Sigmoid colon (tissue), 7 donors: ENCODE measurements at places on chromosomes 3 and 15. TPM values are rescaled to one million over a fixed set of nuclear protein-coding genes. Genes with fewer than 3 reads are reported as not detected.

DNA sequence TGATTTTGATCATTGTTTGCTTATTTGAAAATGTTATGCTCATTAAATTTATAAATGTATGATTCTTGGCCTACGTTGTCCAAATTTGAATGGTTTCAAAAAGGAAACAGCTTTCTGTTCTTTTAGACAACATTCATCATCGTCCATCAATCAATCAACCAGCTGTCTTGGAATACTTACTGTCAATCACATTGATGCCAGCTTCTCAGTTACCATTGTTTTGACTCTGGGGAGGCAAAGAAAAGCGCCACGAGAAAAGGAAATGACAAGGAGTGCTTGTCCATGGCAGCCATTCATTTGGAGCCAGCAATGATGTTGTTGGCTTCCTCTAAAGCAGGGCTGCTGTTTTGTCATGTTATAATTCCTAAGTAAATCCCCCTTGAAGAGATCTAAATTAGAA is 62.2 kb upstream of the TP63 start:
- DNase-seq: no peak

GRCh38 chr3:105823149-105823867 is 45.5 kb downstream of the CBLB start:
- DNase-seq: no peak

DNA sequence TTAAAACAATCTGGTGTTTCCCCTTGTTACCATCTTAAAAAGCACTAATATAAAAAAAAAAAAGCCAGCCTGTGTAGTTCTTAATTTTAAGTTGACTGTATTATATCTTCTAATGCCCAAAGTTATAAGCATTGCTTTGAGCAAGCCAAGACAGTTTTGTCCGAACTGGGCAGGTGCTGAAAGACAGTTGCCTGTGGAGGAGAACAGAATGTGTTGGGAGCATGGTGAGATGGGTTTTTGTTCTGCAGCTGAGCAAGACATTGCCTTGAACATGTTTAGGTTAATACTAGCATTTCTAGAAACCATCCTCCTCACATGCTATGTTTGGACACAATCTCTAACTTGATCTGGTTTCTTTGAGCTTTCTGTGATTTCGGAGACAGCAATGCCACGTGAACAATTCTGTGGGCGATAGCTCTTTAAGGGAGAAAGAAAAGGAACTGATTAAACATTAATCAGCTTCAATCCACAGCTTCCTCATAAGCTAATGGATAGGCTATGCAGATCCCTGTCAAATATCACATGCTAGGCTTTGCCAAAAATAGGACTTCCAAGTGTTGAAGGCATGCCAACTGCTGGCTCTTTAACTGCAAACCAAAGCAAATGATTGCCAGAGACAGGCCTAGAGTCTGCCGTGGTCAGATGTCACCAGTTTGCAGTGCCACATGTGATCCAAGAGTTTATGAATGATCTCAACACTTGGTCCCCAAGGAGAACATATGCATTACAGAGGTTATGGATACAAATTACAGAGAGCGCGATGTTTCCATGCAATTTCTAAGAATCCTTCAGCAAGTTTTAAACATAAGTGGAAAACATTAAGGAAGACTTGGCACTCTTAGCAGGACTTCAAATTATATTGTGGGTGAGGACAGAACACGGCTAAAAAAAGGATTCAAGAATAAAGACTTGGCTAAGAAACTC is 428.1 kb downstream of the ROBO2 start:
- DNase-seq: peak; percentile 59

DNA sequence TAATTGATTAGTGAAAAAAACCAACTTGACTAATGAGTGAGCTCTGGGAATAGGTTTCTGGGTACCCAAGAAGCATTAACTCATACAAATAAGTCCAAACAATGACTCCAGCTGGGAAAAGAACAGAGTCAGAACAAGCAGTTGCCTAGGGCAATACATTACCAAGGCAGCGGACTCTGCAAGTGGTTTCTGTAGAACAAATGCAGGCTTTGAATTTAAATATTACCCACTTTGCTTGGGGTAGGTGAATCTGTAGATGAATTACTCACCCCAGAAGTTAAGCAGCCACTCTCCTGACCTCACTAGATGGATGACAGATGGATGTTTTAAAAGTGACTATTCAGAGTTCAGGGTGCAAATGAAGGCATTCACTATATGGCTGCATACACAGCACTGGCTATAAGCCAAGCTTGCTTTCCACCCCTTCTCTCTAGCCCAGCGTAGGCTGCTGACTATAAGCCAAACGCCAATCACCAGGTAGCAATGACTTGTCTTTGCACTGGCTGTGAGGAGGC is 73.1 kb upstream of the BHLHE40 start:
- DNase-seq: no peak

- DNase-seq: no peak
Observed at GRCh38 chr3:122111974-122112373, 56.8 kb downstream of the CD86 start.

DNA sequence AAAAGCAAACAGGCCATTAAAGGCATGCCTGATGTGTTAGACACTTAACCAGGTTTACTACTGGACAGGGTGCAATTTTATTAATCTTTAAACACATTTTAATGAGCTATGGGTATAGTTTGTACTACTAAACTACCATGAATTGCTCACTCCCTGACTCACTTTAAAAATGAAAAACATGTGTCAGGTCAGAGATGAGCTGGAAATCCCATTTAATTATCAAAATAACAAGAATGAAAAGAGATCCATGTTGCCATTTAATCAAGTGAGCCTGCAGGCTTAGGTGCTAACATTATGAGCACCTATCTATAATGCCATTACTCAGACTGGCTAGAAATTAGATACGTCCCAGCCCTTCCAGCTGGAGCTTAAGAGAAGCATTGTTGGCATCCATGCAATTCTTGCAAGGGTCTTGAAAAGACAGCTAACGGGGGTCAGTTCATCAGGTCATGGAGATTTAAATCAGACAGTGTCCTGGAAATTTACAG is 224.4 kb downstream of the THRB start:
- no peak for DNase-seq

GRCh38 chr3:101900316-101900715 is 51.0 kb downstream of the NFKBIZ start:
- DNase-seq: no peak

- no peak for DNase-seq
Observed at GRCh38 chr3:141812586-141812985, 49.4 kb downstream of the GRK7 start.

DNA sequence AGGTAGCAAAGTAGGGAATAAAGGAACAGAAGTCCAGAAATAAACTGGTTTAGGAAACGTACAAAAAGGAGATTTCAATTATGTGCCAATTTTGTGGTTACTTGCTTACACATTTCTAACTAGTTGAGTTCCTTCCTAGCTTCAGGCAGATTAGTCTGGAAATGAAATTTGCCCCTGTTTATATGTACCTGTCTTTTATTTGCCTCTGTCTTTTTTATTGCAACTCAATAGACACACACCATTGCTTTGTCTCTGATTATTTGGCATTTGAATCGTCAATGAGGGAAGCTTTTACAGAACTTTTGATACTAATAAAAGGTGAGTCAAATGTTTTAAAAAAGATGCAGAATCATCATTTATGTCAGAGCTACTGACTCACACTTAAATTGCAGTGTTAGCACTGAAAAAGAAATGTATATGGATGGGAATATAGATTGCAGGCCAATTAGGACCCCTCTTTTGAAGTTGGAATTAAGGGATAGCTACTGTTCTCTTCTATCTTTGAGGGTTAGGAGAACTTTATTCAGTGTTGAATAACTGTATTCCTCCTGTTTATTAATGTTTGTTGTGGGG is 60.5 kb downstream of the TRAK1 start:
- DNase-seq: no peak

The CD86 gene
- polyA plus RNA-seq: 3.0 TPM

DNA sequence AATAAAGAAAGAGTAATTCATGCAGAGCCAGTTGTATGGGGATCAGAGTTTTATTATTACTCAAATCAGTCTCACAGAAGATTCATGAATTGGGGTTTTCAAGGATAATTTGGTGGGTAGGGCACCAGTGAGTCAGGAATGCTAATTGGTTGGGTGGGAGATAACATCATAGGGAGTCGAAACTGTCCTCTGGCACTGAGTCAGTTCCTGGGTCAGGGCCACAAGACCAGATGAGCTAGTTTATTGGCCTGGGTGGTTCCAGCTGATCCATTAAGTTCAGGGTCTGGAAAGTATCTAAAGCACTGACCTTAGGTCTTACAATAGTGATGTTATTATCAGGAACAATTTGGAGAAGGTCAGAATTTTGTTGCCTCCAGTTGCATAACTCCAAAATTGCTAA is 998.6 kb upstream of the EPHA6 start:
- DNase-seq: no peak

The PYGO1 gene
- 0.85 TPM for polyA plus RNA-seq

GRCh38 chr3:197782230-197782629 is 8.8 kb upstream of the LRCH3 start:
- no peak for DNase-seq

DNA sequence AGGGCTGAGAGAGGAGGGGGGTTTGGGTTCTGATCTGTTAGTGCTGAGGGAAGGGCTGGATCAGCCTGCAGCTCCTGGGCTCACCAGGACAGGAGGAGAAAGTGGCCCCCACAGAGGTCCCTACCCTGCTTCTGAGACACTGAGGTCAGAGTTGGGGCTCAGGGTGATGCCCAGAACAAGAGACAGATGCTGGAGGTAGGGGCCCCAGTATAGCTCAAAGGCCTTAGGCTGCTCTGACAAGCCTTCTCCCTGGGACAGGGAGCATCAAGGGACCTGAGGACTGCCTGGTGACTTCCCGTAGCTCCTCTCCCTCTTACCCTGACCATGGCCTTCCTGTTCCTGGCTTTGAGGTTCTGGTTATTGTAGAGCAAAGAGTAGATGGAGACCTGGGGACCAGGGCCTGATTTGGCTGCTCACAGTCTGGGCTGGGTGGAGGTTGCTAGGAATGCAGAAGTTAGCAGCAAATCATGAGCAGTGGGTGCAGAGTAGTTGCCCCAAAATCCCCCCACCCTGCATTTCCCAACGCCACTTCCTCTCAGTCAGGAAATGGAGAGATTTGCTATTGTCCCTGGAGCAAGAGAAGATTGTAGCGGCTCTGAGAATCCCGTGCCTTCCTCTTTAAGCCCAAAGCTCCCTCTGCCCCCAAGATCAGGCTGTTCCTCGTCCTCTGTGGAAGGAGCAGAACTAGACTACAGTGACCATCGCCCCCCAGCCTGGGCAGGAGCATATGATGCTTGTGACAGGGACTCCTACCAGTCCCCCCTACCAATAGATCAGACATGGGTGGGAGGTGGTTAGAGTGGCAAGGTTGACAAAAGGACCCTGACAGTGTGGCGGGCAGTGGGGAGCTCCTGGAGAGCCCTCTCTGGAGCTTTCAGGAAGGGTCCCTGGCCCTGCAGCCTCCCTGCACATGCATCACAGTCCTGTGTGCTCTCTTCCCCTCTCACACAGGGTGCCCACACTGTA is 47.4 kb upstream of the SEC22A start:
- DNase-seq: no peak

The FBN1 gene
- polyA plus RNA-seq: 15.0 TPM

DNA sequence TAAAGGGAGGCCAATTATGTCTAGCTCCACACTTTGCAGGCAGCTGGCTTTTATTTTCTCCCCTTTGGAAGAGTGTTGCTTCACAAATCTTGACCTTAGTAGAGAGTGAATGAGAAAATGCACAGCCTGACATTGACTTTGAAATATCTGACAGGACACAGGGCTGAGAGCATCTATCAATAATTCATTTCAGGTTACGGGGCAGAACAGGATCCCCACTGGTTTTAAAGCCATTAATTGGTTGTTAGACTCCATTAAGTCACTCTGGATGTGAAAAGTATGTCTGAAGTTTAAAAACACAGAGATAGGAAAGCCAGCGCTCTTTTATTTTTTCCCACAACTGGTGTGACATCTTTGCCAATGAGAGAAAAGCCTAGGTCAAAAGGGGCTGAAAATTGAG is 251.9 kb upstream of the TMC3 start:
- no peak for DNase-seq

- DNase-seq: no peak
Observed at GRCh38 chr15:44219073-44219472, 24.0 kb upstream of the FRMD5 start.

- DNase-seq: peak; percentile 68
Observed at GRCh38 chr15:92979011-92979701, 79.0 kb downstream of the CHD2 start.

DNA sequence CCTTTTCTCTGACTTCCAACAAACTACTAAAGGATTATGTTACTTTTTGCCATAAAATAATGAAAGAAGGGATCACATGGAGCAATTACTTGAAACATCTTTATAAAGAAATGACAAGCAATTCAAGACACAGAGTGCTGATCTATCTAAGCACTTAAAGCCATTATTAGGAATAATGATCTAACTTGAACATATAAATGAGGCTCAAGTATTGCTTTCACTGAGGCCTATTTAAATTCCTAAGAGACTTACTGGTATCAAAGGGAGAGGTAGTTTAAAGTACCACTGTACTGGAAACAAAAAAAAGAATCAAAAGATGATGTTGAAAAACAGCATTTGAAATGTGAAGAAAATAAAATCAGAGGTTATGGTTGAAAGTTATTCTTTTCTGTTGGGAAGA is 375.5 kb downstream of the PLCL2 start:
- no peak for DNase-seq

The PLIN1 gene
- 16.9 TPM for polyA plus RNA-seq

GRCh38 chr3:165185707-165186327 is 10.4 kb downstream of the SLITRK3 start:
- DNase-seq: peak; percentile 66

DNA sequence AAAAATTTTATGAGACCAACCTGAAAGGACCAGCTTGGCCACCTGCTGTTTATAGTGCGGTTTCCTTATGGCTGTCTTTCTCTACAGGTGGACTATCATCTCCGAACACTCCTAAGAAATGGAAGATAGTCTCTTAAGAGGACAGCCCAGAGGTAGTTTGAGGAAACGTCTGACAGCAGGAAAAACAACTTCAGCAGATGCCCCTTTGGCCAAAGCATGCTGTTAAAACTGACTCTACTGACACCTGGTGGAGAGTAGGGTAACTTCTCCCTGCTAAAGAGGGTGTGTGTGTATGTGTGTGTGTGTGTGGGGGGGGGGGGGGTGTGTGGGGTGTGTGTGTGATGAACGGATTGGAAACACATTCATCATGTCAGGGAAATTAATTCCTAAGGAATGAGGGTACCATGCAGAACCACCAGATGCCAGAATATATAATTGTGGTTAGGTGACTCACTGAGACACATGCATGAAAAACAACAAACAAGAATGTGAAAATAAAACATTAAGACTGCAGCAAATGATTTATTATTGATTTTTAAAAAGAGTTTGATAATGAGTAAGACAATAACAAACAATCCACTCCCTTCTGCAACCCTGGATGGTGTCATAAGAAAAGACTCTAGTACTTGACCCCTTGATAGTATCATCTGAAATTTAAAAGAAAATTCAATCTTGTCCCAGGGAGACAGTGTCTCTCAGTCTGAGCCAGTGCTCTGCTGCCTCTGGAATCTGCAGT is 256.5 kb downstream of the THRB start:
- no peak for DNase-seq
